Stimulated activated CD8-positive, alpha-beta memory T cell treated with anti-CD3 and anti-CD28 coated beads, Interleukin-4, amount 100 ng/mL, for 4 hours (primary cell): ENCODE measurements at places on chromosomes 1 and 21.

DNA sequence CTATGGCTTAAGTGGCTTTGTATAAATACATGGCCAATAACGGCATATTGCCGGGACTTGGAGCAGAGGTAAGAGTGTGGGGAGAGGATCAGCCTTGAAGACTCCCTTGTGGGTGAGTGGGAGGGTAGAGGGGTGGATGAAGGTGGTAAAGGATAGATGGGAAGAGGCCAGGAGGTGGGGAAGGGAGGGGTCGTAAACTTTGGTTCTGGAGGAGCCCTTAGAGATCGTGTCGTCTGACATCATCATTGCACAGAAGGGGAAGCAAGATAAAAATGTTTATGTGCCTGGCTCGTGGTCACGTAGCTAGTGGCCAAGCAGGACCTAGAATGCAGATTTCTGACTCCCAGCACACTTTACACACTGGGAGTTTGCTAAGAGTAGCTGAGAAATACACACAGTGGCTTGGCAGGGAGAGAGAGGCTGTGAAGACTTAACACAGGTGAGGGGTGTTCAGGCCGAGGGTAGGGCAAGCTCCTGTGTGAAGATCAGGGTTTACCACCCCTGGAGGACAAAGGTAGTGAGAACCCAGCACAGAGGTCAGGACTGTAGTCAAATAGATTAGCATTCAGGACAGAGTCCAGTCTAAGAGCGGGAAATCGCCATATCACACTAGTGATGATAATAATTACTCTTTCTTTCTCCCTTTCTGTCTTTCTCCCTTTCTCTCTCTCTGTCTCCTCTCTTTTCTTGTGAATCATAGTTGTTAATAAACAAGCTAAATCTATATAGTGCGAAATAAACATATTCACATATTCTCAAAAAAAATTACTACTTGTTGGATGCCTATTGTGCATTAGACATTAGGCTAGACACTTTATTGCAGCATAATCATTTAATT, 75.5 kb downstream of the LRRC8D start:
- DNase-seq, result no peak

- no peak for DNase-seq
Observed at GRCh38 chr1:67832737-67833601, at the start of gene GNG12. TSS of gene GNG12 (minus strand) at chr1:67833467. CDS start at chr1:67707686, 125,781 bp downstream.

GRCh38 chr1:159958719-159959380, 4.8 kb upstream of the SLAMF9 start:
- no peak for DNase-seq

- DNase-seq, result no peak
Observed at GRCh38 chr1:175803413-175803812, 60.0 kb upstream of the TNR start.

DNA sequence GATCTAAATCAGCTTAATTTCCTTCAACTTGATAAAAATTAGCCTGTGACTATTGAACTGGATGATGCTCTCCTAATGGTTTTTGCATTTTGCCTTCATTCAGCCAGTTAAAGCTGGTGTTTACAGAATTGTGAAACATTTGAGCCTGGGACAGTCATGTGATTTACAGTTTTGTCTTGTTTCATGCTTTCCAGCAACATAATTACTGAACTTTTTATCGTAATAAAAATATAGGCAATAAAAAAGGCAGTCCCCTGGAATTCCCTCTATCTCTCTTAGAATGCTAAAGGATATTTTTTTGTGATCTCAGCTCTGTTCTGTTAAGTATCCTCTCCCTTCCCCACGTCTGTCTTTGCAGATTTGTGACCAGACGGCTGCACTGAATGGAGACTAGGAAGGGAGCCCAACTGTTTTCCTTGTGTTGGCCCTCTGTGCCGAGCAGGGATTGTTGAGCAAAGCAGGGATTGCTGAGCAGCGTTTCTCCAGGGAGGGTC, 70.3 kb upstream of the RGL1 start:
- DNase-seq, result no peak

GRCh38 chr1:168982778-168983177, 123.7 kb upstream of the ATP1B1 start:
- no peak for DNase-seq

- DNase-seq, result no peak
Observed at GRCh38 chr1:206633708-206634121, 1.6 kb upstream of the DYRK3 start.

GRCh38 chr1:71303617-71304041, 222.8 kb upstream of the ZRANB2 start:
- DNase-seq, result no peak

DNA sequence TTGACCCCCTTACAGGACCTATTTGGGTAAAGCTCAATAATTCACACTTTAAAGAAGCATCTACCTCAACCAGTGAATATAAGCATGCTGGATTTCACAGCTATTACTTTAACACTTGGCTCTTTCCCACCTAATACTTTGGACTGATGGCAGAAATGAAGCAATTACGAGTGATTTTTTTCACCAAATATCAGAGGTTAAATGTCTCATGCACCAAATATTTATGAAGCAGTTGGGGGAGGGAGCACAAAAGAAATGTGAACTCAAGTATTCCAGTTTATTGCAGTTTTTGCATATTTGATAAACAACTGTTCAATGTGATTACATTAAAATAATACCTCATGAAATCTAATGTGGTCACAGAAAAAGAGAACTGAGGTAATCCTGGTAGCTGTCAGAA, 223.6 kb downstream of the LRRC7 start:
- DNase-seq, result no peak

DNA sequence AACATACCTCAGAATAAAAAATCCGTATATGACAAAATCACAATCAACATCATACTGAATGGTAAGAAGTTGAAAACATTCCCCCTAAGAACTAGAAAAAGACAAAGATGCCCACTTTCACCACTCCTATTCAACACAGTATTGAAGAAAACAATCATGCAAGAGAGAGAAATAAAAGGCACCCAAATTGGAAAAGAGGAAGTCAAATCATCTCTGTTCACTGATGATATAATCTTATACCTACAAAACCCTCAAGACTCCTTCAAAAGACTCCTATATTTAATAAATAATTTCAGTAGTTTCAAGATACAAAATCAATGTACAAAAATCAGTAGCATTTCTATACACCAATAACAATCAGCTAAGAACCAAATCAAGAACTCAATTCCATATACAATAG, 14.7 kb downstream of the PGLYRP4 start:
- no peak for DNase-seq
